ENCODE measurements at places on chromosomes 2 and 18.

- DNase-seq: no peak
Measured at GRCh38 chr2:100018341-100019193, 123.8 kb downstream of the AFF3 start.

- DNase-seq: no peak
Measured at GRCh38 chr18:30566877-30567276, 475.7 kb downstream of the DSC3 start.

- no peak for DNase-seq
Measured at GRCh38 chr2:118249531-118249930, 161.3 kb downstream of the INSIG2 start.

- no peak for DNase-seq
Measured at GRCh38 chr2:163405298-163405697, 330.5 kb downstream of the FIGN start.

- no peak for DNase-seq
Measured at GRCh38 chr2:216548901-216549331, 50.3 kb downstream of the RPL37A start.

DNA sequence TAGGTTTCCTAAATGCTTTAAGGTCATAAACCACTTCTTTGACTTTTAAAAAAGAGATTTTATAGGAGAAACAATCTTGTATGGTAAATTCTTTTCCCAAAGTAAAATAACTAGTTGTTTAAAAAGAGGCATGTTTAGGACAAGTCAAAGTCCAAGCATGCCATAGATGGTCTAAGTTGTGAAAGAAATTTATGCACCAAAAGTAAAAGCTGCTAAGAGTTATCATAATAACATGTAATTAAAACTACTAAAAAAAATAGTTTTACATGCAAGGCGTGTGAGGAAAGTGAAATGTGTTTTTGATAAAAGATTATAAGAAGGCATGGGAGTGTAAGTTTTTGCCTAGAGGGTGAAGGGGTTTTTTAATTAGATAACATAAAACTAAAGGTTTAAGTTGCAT, 22.5 kb downstream of the FAM210A start:
- no peak for DNase-seq

Data from CD4-positive, alpha-beta T cell treated with Interferon alpha-2 for 1 hour (primary cell).